ENCODE measurements at places on chromosomes 3 and 15.

DNA sequence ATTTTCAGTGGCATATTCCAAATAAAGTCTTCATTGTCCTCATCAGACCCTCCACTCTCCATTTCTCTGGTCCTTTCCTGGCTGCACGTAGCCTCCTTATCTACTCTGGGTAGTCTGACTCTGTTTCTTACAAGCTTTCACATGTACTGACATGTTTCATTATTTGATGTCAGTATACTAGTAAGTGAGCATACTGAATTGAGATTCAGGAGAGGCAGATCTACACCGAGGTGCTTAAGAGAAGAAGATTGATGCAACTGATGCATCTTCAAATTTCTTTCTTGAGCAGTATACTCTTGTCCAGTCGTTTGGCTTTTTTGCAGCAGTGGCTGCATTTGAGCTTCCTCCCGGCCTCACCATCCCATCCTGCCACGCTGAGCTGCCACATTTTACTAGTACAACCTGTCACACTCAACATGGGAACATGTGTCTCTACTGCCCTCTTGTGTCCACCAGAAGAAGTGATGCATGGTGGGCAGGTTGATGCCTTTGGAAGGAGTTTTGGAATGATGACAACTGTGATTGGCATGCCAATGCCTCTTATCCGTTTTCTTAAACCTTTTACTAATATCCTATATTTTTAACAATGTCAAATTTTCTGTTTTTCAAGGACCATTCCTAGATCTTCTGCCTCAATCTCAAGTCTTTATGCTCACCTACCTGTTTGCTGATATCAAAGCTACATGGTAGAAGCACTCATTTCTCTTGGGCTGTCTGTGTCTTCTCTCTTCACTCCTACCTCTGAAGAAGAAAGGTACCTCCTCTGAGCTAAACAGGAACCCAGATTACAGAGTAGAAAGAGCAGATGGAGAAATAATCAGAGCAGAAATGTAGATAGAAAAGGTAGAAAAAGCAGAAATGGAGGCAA lies 38.7 kb downstream of the GUCA1C start:
- DNase-seq, result peak; percentile 53

- no peak for DNase-seq
Measured at GRCh38 chr15:40943764-40944365, 9.4 kb upstream of the CHAC1 start.

DNA sequence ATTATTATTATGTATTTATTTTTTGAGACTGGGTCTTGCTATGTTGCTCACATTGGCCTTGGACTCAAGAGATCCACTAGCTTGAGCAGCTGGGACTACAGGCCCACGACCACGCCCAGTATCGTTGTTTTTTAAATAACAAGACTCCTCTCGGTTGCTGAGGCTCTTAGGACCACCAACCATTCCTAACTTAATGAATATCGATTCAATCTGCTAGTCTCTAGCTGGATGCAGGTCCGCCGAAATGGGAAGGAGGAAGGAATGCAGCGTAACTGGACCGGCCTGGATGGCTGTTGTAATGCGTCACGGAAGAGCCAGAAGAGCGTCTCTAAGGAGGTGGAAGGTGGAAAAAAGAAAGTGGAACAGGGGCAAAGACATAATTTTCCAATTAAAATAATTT lies 1.7 kb downstream of the ANXA2 start:
- DNase-seq, result no peak

- no peak for DNase-seq
Measured at GRCh38 chr3:81472600-81473362, 288.7 kb downstream of the GBE1 start.

- DNase-seq, result no peak
Measured at GRCh38 chr3:63287610-63288009, 9.5 kb downstream of the SYNPR start.

DNA sequence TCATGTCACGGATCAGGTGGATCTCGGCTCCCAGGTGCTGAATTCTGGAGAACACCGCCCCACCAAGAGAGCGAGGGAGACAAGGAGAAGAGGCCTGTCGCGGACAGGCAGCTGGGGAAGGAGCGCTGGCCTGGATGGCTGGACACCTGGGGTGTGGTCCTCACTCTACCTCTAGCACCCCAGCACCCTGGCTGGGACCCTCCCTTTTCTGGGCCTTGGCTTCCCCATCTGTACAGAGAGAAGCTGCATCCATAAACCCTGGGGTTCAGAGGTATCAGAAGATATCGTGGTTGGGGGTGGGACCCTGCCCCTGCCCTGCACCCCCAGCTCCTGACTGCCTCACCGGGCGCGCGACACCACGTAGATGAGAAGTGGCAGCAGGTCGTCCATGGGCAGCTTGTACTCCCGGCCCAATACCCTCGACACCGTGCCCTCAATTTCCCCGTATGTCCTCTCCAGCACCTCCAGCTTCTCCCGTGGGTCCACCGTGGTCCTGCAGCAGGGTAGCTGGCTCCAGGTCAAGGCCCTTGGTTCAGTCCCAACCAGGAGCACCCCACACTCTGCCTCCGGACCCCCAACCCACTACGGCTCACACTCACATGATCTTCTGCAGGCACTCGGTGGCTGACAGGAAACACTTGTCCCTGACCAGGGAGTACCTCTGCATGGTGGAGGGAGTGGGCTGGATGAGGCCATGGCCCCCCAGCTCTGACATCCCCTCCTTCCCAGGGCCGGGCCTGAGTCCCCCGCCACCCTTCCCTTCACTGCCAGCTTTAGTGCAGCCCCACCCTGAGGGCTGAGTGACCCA lies 21.7 kb downstream of the ALS2CL start:
- DNase-seq, result no peak

DNA sequence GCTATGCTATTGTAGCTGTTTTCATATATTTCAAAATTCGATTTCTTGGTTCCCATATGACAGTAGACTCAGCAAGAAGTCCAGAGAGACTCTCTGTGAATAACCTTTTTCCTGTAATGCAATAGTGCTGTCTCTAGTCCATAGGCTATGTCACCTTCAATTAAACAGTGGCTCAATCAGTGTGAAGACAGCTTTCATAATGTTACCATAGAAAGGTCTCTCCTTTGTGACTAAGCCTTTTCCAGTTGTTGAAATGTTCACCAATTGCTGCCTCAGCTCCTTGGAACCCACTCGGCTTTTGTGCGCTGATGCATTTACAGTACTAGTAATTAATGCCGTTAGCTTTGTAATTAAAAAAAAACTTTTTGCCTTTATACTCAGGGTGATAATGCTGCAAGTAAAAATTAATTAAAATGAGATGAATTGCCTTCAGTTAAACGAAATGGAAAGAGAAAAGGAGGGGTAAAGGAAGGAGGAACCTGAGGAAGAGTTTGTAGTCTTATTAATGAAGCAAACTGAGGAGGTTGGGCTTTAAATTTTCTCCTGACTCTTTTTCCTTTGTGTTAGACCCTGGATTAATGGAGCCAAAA lies 214.8 kb downstream of the LSAMP start:
- DNase-seq, result no peak

GRCh38 chr15:39835550-39835949 lies 52.9 kb upstream of the FSIP1 start:
- DNase-seq, result no peak

- DNase-seq, result no peak
Measured at GRCh38 chr3:111874177-111874820, 15.2 kb downstream of the PHLDB2 start.

GRCh38 chr3:170524073-170524472 lies 61.8 kb downstream of the SLC7A14 start:
- no peak for DNase-seq

- DNase-seq, result no peak
Measured at GRCh38 chr3:143172062-143172794, 52.7 kb downstream of the CHST2 start.

DNA sequence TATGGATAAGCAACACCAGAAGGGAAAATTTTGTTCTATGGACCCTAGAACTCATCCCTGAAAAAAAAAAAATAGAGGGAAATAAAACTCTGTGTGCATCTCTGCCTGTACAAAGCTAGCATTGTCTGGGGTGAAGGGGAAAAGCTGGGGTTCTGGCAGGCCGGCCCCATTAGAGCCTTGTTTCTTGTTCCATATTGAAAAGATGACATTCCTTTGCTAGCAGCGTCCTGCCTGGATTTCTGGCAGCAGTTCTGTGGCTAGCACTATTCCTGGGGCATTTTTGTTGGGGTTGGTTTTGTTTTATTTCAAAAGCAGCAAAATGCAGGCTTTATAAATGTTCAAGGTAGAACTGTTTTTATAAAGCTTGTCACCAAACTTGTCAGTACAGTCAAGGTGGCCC lies 45.2 kb downstream of the RARB start:
- DNase-seq, result no peak

GRCh38 chr3:9071936-9072666 lies 108.8 kb upstream of the RAD18 start:
- DNase-seq, result no peak

- no peak for DNase-seq
Measured at GRCh38 chr15:80526556-80527340, 122.6 kb downstream of the ARNT2 start.

DNA sequence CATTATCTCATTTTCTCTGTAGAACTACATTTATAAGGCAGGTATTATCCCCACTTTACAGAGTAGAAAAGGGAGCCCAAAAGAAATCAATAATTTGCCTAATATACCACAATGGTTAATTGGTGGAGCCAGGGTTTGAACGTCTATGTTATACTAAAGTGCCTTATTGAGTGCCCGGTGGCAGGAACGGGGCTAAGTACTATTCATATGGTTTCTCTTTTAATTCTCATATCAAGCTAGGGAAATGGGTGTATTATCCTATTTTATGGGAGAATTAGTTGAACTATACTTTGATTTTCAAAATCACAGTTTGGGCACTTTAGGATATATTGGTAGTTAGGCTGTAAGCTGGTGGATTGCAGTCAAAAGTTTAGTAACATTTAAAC lies 1.5 kb downstream of the CEP97 start:
- no peak for DNase-seq

DNA sequence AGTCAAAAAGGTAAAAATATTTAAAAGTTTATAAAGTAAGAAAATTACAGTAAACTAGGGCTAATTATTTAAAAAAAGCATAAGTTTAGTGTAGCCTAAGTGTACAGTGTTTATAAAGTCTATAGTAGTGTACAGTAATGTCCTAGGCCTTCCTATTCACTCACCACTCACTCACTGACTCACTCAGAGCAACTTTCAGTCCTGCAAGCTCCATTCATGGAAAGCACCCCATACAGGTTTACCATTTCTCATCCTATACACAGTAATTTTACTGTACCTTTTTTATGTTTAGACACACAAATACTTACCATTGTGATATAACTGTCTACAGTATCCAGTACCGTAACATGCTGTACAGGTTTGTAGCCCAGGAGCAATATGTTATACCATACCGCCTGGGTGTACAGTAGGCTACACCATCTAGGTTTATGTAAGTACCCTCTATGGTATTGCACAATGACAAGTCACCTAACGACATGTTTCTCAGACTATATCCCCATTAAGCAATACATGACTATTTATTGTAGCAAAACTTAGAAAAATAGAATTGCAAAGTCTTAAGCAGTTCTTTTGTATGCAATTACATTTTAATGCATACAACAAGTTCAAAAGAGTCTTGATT lies 19.5 kb downstream of the AVEN start:
- no peak for DNase-seq

GRCh38 chr3:31836131-31837075 lies 144.7 kb downstream of the OSBPL10 start:
- DNase-seq, result no peak

DNA sequence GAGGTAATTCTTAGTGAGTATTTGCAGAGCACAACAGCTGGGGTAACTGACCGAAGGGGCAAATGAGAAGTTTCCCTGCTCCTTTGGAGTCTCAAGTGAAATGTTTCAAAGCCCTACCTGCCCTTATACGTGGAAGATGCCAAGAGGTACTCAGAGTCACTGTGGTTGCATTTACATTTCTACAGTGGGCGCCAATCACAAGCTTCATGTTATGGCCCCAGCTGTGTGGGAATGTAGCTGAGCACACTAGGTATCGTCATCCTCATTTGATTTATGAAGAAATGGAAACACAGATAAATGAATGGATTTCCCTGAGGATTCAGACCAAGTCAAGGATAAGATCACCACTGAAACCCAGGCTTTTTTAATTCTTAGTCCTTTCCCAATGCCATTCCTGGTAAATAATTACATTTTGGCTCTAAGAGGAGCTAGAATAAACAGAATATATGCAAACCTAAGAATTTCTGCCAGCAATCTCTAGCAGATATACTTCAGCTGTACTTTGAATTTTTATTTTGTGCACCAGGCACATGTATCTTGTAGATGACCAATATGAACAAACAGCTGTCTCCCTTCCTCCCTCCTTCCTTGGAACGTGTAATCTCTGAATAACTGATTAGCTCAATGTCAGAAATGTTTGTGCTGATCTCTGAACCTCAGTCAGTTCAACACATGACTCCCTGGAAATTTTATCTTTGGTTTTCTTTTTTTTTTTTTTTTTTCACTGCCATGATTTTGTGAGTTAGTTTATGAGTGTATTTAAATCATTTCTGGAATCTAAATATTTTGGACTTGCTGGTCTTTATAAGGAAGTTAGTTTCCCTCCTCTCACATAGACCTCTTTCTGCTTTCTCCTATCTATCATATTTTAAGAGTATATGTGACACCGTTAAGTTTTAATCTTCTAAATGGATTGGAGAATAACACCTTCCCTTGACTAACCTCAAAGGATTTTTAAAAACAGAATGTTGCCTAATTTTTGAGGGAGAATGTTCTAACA lies 69.2 kb downstream of the MAP2K5 start:
- no peak for DNase-seq

DNA sequence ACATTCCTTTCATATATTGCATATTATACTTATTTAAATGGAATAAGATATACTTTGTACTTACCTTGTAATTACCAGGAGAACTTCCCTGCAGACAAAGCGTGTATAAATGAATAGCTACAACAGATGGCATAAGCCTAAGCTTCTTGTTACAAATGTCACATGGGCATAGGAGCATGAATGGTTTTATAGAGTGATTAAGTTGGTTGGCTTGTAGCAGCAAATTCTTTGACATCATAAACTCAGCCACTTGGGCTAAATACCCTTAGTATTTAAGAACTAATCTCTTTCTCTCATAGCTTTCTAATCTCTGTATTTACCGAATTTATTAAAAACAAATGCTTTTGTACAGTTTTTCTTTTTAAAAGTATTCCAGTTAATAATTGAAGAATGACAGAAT lies at the start of gene UBAP1L:
UBAP1L (minus strand) TSS at position 115 of the 400 bp plus-strand sequence. CDS start 8,985 bp downstream, outside the sequence.
- no peak for DNase-seq

DNA sequence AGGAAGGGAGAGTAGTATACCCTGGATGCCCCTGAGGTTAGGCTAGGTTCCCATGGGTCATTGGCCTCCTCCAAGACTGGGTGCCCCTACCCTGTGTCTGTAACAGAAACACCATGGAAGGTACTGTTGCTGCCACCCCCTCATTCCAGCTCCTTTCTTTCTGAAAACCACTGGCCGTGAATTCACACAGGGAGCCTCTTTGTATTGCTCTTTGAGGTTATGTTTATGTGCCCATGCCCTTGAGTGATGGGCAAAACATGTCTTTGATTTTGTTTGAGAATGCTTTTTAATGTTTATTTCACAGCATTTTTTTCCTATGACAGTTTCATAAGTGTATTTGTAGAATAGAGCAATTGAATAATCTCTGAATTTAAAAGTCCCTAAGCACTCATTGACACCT lies 79.7 kb downstream of the RARB start:
- no peak for DNase-seq
